ENCODE measurements at places on chromosomes 12 and 14.

DNA sequence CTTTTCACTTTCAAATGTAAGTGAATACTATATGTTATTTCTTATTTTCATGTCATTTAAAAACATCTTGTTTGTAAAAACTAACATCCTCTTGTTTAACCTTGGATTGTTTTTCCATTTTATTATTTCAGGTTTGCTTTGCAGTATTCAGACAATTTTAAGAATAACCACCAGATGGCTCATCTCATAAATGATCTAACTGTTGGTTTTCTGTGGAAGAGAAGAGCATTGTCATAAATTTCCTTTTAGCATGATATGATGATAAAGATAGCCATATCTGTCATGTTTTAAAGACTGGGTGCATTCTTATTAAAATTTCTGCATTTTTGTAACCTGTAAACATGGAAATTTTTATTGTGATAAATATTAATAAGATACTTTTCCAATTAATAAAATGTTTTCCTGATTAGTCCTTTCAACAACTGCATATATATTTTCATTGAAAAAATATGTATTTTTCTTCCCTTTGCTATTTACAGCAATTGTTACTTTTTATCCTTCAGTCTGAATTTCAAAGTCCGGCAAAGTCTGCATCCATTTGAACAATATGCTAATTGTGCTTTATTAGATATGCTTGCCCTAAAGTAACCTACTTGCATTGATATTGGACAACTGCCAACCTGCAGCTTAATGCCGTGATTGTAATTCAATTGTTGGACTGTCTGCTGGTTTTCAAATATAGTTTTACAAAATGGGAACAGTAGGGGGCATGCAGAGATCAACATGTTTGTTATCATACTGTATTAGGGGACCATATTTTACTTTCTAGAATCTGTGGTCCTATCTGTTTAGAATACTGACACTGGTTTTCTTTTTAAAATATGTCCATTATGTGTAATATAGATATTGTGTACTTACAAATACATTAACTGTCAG, 163.4 kb downstream of the GARIN6 start:
- DNase-seq = peak; percentile 28

DNA sequence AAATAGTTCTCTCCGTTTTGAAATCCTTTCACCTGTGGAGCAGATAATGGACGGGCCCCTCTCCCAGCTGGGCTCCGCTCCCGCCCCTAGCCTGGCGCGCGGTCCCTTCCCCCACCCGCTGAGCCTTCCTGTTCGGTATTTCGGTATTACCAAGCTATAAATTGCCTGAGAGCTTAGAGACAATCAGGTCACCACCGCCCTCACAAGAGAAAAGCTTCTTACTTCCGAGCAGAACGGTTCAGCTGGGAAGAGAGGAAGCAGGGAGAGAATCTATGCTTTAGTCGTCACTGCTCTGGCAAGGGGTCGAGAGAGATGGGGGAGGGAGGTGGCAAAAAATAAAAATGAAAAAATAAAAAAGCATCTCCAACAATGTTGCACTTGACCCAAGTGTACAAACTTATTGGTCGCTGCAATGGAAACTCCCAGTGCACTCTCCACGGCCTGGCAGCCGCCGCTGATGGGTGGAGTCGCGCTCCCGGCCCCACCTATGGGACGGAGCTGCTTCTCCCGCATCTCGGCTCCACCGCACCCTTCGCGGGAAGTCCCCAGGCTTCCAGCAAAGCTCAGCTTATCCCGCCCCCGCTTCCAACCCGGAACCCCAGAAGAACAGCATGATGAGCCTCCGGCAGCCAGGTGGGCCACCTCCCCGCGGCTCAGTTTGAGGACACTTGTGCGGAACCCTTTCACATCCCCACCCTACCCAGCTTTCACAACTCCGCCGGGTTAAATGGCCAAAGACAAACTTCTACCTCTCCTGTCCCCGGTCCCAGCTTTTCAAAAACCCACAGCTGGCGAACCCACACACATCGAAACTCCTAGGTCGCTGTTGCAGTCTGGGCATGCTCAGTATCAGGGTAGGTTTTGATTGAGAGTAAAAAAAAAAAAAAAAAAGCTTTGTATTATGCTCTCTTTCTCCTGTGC, 832 bp upstream of the SYT1 start:
- DNase-seq = peak; percentile 58

- DNase-seq = peak; percentile 6
Observed at GRCh38 chr12:49825360-49825970, 2.7 kb downstream of the NCKAP5L start.

DNA sequence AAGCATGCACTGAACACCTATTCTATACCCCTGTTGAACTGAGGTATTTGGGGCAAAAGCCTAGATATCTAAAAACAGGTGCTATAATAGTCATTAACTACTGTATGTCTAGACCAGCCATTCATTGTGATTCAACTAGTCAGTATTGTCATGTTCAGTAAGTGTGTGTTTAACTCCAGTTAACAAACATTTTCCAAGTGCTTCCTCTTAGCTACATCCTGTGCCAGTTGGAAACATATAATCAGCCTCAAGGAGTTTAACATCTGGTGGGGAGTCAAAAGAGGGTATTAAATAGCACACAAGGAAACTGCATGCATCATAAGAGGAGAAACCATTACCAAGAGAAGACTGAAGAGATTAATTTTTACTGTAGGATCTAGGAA, 20.4 kb downstream of the TMTC1 start:
- no peak for DNase-seq

GRCh38 chr12:122028905-122029560, 7.3 kb downstream of the BCL7A start:
- peak; percentile 54 for DNase-seq

Measured in kidney tubule cell (primary cell).